SJSA1 (cell line): ENCODE measurements at places on chromosomes 13 and 19. TPM values are rescaled to one million over a fixed set of nuclear protein-coding genes. Genes with fewer than 3 reads are reported as not detected.

Gene SIGLEC12
- total RNA-seq = not detected in 2 replicates

GRCh38 chr13:67048084-67048820 lies 181.9 kb downstream of the PCDH9 start:
- peak; percentile 54 for DNase-seq

GRCh38 chr13:43730642-43731041 lies 56.1 kb downstream of the ENOX1 start:
- DNase-seq = no peak

- DNase-seq = no peak
Observed at GRCh38 chr13:46860722-46861121, 36.1 kb downstream of the HTR2A start.

DNA sequence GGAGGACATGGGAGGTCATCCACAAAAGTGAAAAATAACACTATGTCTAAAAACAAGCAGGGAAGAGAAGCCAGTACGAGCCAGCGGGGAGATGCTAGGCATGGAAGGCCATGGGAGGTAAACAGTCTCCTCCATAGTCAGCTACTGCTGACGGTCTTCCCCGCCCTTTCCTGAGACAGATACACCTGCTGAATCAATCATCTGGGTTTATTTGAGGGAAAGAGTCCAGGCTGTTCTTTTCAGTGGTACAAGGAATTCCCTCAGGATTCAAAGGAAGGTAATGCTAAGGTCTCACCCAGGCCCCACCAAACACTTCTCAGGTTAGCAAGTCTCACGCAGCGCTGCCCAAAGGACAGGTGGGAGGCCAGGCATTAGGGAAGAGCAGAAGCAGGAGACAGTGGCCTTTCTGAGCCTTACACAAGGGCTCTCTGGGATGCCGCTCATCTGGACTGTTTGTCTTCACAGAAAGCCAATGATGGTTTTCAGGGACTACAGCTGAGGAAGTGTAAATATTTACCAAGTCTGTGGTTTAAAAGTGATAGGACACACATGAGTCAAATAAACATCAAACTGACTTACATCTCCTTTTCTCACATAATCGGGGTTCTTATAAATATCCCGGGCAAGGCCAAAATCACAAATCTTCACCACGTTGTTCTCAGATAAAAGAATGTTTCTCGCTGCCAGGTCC lies 173.9 kb downstream of the FLT1 start:
- DNase-seq = peak; percentile 37

- no peak for DNase-seq
Observed at GRCh38 chr13:103184413-103184812, 118.2 kb upstream of the SLC10A2 start.
